ENCODE measurements at places on chromosomes 5 and 9.

GRCh38 chr5:68200288-68200687 is 15.3 kb upstream of the PIK3R1 start:
- no peak for DNase-seq

GRCh38 chr5:127892467-127893207 is 189.4 kb downstream of the CCDC192 start:
- no peak for DNase-seq

DNA sequence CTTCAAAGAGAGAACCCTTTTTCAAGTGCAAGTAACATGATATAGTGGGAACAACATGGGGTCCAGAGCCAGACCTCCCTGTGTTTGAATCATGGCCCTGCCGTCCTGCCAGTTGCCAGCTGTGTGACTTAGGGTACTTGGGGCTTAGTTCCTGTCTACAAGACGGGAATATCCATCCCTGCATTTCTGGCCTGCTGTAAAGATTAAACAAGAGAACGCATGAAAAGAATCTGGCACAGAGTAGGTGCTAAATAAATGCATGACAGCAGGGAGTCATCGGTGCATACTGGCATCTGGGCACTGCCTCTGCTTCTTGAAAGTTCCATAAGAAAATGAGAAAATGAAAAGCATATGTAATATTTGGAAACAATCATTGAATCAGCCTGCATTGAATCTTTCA is 77.8 kb upstream of the PRRC1 start:
- no peak for DNase-seq

GRCh38 chr5:32585122-32585445 is 273 bp upstream of the SUB1 start:
- DNase-seq = no peak

- no peak for DNase-seq
Measured at GRCh38 chr9:22512495-22512894, 65.9 kb downstream of the DMRTA1 start.

GRCh38 chr5:149924486-149924885 is 20.1 kb downstream of the PDE6A start:
- no peak for DNase-seq

- no peak for DNase-seq
Measured at GRCh38 chr5:139193928-139194327, 4.2 kb downstream of the SIL1 start.

- no peak for DNase-seq
Measured at GRCh38 chr5:115335301-115335700, 38.8 kb upstream of the CCDC112 start.

- DNase-seq = no peak
Measured at GRCh38 chr9:122039234-122039633, 53.9 kb downstream of the TTLL11 start.
